Adrenal gland (tissue), 19 donors: ENCODE measurements at places on chromosomes 12 and 14. TPM values are rescaled to one million over a fixed set of nuclear protein-coding genes. Genes with fewer than 3 reads are reported as not detected.

The CDCA4 gene
- 4.3 TPM for total RNA-seq

The TEX22 gene
- total RNA-seq, result 1.2 TPM

The KICS2 gene
- total RNA-seq, result 13.5 TPM

The GPRC5D gene
- not detected for total RNA-seq

The ACOT4 gene
- total RNA-seq, result 2.2 TPM

The BORCS5 gene
- 12.0 TPM for total RNA-seq

The CLEC6A gene
- total RNA-seq, result not detected

The DNAJC22 gene
- total RNA-seq, result 0.93 TPM

DNA sequence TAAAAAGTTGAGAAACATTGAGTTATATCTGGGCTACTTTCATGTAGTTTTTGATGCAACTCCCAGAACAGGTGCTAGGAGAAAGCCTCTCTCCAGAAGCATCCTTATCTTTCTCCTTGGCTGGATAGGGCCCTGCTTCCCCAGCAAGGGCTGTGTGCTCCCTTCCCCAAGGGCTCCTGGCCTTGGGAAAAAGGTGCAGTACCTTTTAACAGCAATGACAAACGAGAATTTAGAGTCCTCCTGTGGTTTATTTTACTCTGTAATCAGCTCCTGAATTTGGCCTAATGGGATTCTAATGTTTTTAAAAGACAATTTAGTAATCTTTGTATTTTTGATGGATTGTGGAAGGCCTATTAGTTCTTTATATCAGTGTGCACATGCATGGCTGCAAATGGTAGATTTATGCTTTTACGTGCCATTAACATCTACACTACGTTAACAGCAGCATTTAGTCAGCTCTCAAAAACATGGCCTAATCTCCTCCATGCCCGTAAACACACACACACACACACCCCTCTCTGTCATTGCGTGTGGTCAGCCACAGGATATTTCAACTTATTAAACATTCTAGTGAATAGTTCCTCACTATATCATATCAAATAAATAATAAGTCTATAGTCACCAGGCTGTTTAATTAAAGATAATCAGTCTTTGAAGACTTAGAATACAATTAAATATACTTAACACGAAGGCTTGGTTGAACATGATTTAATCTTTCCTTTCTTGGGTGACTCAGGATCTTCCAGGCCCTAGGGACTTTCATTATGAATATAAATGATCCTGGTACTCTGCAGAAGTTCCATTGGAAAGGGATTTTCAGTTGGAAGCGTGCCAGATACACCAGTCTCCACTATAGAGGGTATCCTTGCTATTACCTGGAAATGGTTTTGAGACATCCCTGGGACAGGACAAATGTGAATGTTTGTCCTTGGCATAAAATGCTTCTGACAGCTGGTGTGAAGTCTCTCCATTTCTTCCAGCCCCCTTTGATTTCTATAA is 181.4 kb upstream of the PWP1 start:
- no peak for DNase-seq

- DNase-seq, result no peak
Observed at GRCh38 chr12:40240779-40241178, 16.0 kb downstream of the LRRK2 start.

DNA sequence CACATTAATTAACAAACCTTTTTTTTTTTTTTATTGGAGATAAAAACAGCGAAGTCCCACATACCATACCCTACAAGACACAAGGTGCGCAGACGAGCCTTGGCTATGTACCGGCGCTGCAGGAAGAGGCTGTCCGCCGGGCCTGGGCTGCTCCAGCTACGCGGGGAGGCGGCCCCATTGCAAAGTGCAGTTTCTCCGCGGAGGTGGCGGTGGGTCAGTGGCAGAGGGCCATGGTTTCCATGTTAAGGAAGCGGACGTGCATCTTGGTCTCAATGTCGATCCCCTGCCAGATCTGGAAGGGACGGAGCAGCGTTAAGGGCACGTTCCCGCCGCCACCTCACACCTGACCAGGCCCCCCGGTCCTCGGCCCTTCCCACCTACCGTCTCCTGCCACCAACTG is 60.3 kb downstream of the TESC start:
- no peak for DNase-seq

DNA sequence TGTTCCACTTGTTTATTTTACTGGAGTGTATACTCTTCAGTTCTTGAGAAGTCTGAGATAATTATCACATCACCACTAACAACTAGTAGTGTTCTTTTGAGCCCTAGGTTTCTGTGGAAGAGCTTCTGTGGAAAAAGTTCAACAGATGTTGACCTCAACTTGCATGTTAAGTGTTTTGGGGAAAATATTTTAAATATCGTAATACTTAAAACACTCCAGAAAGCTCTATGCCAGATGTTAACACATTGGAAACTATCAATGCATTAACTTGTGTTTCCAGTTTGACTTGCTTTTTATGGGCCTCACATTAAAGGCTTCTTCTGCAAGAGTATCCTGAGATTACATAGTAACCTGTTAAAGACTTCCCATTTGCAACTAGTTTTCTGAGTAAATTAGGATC is 173.1 kb downstream of the DUSP6 start:
- DNase-seq, result no peak

DNA sequence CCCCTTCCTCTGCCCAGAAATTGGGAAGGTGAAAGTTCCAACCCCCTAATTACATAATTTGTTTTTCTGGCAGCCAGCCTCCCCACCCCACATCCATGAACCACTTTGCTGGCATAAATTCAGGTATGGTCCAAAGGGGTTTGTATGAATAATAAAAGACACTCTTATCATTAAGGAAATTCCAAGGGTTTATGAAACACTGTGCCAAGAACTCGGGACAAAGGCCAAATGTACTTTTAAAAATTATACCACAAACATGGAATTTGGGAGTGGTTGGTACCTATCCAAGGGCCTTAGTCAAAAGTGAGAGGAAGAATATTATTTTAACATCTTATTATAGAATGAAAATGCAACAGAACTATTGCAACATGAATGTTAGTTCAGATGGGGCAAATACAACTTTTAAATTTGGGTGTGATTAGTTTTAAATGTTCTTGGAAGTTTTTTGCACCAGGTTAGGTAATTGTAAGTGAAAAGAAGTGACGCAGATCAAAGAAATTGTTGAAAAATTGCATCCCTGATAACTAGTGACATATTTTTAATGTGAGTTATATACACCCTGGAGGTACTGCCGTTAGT is 217.8 kb downstream of the TMEM117 start:
- DNase-seq, result no peak

GRCh38 chr12:39763071-39763889 is 143.7 kb upstream of the ABCD2 start:
- no peak for DNase-seq

DNA sequence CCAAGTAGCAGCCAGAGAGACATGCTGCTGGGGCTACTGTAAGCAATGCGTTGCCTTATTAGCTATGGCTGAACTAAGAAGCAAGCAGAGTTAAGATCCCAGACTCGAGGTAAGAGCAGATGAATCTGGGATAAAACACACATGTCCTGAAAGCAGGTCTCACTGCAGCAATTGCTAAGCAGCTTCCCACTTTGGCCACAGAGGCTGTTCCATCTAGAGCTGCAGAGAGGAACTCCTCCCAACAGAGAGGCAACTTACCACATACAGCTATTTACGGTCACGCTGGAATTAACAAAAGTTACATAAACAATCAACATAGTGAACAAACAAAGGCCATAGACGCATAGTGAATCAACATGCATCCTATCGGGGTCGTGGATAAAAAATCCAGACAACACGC is 90.2 kb downstream of the KSR2 start:
- no peak for DNase-seq

DNA sequence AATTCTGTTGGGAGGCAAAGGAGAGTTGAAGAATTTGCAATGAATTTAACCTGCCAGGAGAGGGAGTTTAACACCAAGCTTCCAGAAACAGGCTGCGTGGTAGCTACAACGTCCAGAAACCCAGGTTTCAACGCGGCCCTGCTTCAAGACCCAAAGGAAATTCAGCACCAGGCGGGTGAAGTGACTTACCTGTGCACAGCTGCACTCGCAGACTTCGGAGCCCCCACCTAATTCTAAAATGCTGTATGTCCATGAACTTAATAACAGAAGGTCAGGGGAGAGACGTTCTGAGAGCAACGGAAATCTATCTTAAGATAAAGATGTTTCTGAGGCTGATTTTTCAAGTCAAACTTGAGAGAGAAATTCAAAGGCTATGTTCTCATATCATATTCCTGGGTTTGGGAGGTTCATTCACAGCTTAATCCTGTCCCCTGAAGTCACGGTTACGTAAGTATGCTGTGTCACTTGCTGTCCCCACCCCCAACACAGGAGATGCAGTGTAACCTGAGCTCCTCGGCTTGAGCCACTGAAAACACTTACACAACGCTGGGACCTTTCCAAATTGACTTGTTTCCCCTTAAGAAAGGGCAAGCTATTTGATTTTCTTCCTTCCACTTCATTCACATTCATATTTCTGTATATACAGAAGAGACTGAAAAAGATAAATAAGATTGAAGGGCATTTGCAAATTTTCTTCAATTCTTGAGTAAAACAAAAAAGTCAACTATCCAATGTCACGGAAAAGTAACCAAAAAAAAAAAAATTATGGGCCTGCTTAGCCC is 22.7 kb downstream of the CLIP1 start:
- peak; percentile 95 for DNase-seq

DNA sequence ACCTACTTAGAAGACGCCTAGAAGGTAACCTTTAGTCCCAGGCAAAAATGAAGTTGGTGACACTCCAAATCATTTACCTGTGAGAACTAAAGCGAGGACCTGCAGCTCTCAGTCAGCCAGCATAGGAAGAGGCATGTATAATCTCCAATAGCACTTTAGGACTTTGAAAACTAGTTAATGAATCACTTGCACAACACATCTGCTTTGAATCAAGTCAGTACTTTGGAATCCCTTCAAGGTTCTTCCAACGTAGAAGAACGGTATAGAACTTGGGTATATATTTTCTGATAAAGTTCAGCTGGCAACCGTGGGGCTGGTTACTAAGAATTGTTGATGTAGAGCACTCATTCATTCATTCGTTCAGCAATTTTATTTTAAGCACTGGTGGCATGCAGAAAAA is 251.9 kb downstream of the TMEM132D start:
- no peak for DNase-seq

DNA sequence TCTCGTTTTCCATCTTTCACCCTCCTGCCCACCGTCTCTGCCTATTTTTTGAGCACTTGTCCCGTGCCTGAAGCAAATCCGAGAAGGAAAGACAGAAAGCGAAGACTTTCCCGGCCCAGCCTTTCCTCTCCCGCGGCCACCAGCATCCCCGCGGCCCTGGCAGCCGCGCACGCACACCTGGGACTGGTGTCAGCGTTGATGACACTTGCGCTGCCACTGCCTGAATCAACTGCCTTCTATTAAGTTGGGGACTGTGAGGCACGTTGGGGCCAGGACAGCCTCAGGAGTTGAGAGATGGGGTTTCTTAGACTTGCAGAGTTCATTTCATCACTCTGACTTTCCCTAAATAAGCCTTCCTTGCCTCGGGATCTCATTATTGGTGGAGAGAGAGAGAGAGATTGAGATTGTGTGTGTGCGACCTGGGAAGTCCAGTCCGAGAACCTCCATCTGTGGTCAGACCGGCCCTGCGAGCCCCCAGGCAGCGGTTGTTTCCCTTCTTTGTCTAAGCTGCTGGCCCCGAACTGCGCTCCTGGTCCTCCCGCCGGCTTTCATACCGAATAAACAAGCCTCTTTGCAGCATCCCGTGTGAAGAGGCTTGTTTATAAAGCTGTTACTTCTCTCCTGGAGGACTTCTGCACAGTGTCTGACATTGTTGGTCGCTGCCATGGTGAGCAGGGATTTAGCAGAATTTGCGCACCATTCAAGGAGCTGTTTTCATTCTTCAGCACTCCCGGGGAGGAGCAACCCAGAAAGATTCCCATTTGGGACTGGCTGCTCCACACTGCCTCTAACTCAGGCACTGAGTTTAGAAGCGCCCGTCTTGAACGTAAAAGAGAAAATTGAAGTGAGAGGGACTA is 1.5 kb downstream of the PDZRN4 start:
- DNase-seq, result no peak

DNA sequence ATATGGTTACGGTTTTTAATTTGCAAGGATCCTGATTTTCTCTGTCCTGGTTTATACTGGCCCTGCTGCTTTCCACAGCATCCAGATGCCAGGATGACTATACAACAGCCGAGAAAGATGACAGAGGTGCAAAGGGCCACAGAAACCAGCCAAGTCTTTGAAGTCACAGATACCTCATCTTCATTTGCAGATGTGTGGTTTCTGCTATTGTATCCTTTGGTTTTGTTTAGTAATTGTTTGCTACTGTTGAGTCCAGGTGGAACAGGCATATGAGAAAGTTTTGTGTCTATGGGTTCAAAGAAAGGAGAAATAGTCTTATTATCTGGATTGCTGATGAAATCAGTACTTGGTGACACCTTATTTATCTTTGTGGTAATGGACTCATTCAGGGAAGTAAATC is 17.3 kb upstream of the KLHL42 start:
- no peak for DNase-seq

DNA sequence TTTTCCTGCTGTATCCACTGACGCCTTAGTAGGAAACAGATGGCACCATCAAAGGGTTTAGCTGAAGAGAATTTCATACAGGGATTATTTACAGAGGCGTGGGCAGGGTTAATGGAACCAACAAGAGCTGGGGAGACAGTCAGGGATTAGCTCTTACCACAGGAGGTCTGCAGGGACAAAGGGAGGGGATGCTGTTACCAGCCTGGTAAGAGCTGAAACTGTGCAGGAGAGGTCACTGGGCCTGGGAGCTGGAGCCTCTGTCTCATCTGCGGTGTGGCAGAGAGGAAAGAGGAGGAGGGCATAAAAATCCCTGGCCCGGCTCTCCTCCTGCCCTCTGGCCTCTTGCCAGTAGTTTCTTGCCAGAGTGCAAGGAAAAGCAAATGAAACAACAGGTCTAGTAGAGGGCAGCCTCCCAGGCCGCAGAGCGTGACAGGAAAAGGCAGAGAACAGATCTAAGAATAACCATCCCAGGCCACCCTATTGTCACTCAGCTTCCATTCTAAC is 18.9 kb upstream of the POC1B start:
- DNase-seq, result peak; percentile 63

DNA sequence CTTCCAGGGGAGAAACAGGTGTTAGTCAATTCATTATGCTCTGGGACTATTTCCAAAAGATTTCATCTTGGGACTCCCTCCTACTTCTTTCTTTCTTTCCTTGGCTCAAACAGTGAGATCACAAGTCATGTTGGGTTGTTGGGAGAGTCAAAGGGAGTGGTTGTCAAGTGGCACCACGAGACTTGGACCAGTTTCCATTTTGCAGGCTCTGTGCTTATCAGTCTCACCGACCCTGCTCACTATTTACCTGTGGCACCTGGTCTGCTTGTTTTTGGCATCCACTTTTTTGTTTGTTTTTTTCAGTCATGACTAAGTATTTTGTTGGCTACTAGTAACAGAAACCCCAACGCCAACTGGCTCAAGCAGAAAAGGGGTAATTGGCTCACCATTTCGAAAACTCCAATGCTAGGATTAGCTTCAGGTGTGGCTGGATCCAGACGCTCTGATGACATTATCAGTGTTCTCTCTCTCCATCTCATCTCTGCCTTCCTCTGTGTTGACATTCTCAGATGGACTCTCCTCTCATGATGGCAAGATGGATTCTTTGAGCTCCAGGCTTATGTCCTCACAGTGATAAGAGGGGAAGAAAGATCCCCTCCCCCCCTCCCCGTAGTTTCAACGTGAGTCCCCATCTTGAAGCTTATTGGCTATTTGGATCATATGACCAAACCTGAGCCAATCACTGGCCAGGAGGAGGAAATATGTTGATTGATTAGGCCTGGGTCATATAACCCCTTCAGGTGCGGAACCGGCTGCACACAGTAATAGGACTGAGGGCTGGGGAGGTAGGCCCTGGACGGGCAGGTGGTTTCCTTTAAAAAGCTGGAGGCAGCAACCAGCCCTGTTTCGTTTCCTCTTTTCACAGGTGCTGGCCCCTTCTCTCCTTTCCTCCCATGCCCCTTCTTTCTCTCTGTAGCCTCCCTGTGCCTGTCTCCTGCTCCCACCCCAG is 84.2 kb downstream of the AACS start:
- no peak for DNase-seq
